ENCODE measurements at places on chromosomes 6 and 20.

GRCh38 chr6:147906361-147906760 lies 397.9 kb downstream of the SAMD5 start:
- DNase-seq = no peak

DNA sequence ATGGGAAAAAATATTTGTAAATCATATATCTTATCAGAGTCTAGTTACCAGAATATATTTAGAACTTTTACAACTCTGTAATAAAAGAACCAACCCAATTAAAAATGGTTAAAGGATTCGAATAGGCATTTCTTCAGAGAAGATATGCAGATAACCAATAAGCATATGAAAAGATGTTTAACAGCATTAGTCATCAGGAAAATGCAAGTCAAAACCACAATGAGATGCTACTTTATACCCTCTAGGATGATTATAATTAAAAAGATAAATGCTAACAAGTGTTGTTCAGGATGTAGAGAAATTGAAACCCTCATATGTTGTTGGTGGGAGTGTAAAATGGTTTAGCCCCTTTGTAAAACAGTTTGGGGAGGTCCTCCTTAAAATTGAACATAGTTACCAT lies 94.1 kb downstream of the LRRC1 start:
- DNase-seq = no peak

- DNase-seq = no peak
These were observed 86.1 kb upstream of the STMND1 start for GRCh38 chr6:17015551-17016381.

DNA sequence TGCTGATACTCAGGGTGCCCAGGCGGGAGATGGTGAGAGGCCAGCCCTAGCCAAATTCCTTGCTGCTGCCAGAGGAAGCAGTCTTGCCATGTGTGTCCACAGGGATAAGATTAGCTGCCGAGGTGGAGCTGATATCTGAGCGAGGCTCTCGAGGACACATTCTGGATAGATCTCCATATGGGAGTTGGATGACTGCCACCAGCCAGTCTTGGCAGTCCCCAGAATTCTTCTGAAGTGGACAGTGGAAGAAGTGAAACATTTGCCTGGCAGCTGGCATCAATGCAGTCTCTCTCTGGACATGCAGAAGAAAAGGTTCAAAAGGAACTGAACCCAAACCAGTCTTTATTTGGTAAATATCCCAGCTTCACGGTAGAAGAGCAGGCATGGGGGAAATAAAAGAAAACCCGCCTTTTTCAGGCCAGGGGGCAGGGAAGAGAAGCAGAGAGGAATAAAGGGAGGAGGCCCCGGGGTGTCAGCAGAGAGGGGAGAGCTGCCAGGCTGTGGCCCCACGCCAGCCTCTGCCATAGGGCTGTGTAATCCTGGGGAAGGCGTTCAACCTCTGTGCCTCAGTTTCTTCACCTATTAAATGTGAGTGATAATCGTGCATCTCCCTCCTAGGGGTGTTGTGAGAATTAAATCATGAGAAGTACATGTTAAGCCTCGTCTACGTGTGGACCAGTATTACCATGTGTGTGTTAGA lies 3.7 kb upstream of the FUCA2 start:
- DNase-seq = no peak

DNA sequence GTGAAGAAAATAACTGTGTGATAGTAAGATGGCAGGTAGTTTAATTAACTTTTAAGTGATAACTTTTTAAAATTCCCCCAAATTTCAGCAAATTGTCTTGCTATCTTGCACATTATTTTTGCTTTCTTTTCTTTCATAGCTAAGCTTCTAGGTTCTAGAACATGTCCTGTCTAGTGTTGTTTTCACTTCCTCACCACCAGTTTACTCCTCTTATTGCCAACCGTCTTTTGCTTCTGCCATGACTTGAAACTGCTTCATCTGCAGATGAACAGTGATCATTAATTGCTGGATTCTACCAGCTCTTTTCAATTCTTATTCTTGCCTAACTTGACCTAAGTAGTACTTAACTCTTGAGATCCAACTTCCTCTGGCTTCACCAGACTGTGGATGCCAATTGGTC lies 137.8 kb downstream of the CENPW start:
- no peak for DNase-seq

DNA sequence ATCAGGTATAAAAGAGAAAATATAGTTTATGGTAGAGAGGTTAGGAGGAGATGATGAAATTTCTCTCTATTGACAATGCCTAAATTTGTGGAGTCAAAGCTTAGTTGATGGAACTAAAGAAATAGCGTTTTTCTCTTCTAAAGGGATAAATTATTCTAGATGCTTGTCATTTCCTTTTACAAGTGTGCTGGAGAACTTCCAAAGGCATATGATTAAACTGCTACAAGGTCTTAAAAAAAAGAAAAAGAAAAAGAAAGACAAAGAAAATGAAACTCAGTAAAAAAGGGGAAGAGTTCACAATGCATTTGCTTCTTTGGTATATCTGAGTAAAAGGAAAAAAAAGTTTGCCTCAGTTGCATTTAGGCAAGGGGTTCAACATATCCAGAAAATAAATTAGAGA lies 499.8 kb upstream of the PTCHD4 start:
- DNase-seq = no peak

DNA sequence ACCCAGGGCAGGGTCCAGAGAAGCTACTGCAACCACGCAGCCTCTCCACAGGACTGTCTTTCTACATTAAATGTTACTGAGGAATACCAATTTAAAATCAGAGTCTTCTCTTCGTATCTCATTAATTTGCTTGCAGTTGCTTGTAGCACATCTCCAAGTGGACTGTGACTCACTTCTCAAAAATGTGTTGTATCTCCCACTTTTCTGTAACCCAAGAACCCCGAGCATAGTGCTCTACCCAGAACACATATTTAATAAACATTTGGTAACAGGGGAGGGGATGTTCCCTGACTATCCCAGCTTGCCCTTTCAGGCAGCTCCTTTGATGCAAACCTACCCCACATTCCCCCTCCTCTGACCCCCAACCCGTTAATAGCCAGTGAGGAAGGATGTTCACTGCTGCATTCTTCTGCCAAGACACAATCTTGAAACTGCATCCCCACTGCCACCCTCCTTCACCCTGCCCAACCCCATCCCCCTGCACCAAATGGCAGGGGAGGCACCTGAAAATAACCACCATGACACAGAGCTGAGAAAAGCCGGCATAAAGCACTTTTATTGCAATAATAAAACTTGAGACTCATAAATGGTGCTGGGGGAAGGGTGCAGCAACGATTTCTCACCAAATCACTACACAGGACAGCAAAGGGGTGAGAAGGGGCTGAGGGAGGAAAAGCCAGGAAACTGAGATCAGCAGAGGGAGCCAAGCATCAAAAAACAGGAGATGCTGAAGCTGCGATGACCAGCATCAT lies 24.2 kb downstream of the FKBP1A start:
- DNase-seq = no peak

GRCh38 chr20:49668181-49668877 lies 45.3 kb downstream of the B4GALT5 start:
- DNase-seq = no peak

- DNase-seq = no peak
These were observed 108.8 kb downstream of the TIAM2 start for GRCh38 chr6:155103816-155104366.

GRCh38 chr6:114033606-114034005 lies 62.7 kb upstream of the HDAC2 start:
- DNase-seq = no peak

DNA sequence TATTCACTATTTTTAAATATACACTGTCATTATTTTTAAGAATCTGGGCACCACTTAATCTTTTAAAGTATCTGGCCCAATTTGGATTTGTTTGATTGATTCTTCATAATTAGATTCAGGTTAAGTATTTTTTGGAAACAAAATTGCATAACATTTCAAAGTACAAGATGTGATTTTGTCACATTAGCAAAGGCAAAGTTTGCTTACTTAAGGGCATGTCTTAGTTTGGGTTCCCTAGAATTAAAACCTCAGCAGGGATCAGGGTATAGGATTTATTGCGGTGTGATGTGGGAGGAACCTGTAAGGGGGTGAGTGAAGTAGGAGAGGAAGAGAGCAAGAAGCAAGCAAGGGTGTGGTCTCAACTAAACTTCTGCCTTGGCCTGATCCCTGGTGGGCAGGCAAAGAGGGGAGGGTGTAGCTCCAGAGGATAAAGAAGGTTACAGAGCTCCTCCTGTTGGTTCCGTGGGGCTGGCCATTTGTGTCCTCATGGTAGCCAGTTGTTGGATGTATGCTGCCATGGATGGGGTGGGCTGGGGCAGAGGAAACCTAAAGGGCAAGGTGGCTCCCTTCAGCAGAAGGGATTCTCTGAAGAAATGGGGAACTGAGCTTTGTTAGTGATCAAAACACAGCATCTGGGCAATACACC lies 668.7 kb upstream of the SLC35B3 start:
- DNase-seq = no peak

DNA sequence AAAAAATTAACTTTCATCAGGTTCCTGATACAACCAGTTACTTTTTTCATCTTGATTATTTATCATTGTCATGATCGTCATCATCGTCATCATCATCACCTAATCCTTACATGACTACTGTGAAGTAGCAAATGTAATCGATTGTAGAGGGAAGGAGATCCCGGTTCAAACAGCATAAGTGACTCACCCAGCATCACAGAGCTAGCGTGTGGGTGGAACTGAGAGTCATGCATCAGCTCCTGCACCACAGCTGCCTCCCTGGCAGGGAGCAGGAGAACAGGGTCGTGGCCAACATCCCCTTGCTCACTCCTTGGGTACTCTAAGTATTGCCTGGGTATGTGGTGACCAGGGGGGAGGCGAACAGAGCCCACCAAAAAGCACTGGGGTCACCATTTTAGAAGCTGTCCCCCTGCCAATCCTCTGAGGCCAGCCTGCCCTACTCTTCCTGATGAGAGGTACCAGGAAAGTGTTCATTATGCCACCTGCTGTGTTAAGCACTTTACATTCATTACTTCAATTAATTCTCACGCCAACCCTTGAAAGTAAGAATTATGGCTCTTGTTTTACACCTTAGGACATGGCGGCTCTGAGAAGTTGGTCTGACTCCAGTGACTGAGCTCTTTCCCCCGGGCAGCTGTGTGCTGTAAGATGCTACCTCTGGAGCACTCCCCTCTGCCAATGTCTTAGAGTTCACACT lies 425.2 kb downstream of the CD83 start:
- no peak for DNase-seq

GRCh38 chr6:105493736-105494135 lies 90.9 kb upstream of the PREP start:
- no peak for DNase-seq

DNA sequence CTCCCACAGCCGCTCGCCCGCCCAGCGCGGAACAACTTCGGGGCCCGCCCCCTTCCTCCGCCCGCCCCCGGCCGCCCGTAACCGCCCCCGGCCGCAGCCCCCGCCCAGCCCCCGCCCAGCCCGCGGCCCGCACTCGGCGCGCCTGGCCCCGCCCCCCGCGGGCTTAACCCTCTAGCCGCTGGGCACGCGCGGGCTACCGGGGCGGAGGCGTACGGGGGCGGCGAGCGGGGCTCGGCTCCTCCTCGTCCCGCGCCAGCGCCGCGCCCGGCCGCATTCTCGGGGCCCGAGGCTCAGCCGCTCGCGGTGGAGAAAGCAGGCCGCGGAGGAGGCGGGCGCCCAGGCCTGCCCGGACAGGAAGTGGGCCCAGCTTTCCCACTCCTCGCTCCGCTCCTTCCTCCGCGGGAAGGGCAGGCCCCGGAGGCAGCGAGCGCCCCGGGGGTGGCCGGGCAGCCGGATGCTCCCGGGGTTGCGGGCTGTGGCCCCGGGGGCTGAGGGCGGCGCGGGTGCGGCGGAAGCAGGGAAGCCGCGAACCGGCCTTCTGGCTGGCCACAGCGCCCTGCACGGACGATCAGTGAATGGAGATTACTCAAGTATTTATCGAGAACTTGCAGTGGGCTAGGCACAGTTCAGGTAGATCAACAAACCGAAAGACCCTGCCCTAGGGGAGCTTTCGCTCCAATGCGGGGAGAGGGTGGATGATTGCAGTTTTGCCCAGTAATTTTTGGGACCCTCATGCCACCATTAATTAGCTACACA lies at the start of gene TRAM2:
Gene TRAM2 (minus strand): TSS at position 39 of the 756 bp plus-strand sequence. CDS start 145 bp downstream, outside the sequence.
- peak; percentile 75 for DNase-seq

DNA sequence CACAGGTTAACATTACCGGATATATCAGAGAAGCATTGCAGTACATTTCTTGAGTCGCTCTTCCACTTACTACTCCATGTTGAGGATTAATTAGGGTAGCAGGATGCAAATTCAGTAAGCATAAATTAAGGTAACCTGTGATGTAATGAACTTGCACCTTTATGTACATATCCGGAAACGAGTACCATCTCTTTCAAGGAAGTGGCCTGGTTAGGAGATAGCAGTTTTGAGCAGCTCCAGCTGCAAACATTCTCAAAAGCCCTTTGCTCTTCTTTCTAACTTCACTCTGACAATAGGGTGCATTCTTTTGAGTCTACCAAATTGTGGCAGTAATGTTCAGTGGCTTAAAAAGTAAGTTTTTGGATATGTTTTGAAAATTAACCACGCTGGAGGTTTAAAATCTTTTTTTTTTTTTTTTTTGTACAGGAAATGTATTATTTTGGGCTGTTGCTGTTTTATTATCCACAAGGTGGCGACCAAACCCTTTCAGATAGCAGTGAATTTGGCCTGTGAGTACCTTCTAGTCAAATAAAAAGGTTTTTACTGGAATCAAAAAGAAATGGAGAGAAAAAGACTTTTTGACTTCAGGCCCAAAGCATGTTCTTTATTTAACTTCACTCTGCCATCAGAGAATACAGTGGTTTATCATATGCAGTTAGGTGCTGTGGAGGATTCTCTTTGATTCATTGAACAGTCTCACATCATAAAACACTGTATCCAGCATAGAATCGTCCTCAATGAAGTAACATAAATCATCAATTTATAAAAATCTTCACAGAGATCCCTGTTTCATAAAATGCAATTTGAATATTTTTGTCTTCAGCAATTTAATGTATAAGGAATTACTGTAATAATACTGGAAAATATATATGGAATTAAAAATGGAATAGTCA lies 8.9 kb downstream of the FAM217B start:
- no peak for DNase-seq

DNA sequence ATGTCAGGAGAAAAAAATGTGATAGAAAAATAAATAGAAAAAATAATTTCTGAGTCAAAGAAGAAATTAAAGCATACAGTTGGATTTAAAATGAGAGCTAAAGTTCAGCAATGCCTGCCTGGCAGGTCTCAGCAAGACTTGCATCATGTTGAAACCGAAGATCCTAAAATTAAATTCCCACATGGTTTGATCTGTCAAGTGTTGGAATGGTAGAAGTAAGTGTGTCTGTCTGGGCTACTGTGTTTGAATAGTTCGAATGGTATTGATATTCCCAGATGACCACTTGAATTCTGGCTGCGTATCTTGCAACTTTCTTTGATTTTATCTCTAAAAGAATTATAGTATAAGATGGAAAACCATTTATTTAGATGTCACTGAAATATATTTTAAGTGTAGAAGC lies 1349.6 kb downstream of the EPHA7 start:
- DNase-seq = no peak

GRCh38 chr20:64079273-64080012 lies at the start of gene RGS19:
Gene RGS19, minus strand, starts transcription at chr20:64079518. Its CDS starts 2,632 bp downstream, at chr20:64076886.
- no peak for DNase-seq

All from RWPE2 (cell line).